Stimulated activated CD8-positive, alpha-beta memory T cell treated with anti-CD3 and anti-CD28 coated beads, Interleukin-15, amount 100 ng/mL, for 1 hour (primary cell): ENCODE measurements at places on chromosomes 4 and X.

DNA sequence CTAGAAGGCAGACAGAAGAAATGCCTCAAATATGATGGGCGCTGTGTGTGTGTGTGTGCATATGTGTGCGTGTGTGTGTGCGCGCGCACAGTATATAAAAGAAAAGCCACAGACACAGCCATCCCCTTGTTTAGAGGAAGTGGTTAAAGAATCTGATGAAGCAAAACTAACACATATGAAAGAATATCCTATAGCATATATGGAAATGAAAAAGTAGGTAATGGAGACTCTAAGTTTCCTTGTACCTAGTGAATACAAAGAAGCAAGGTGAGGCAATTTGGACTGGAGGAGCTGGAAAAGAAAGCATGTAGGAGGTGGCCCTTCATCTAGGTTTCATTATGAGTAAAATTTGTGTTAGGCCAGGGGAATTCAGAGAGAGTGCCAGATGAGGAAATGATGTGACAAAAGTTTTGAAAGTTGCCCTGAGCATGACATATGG, 58.6 kb upstream of the MCF2 start:
- peak; percentile 1 for DNase-seq

DNA sequence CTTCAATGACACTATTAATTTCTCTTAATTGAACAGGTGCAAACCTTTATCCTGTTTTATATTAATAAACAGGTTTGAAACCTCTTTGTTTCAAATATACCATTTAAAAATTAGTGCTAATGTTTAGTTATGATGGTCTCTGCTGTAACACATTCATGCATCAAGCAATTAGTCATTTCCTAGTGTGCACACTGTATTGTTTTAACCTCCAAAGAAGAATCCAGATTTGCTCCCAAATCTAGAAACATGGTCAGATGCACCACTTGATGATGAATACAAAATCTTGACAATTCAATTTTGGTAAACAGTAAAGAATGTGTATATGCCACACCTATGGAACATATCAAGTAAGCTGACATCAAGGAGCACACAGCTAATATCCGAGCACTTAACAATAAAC, 157.1 kb downstream of the TRIML1 start:
- no peak for DNase-seq

DNA sequence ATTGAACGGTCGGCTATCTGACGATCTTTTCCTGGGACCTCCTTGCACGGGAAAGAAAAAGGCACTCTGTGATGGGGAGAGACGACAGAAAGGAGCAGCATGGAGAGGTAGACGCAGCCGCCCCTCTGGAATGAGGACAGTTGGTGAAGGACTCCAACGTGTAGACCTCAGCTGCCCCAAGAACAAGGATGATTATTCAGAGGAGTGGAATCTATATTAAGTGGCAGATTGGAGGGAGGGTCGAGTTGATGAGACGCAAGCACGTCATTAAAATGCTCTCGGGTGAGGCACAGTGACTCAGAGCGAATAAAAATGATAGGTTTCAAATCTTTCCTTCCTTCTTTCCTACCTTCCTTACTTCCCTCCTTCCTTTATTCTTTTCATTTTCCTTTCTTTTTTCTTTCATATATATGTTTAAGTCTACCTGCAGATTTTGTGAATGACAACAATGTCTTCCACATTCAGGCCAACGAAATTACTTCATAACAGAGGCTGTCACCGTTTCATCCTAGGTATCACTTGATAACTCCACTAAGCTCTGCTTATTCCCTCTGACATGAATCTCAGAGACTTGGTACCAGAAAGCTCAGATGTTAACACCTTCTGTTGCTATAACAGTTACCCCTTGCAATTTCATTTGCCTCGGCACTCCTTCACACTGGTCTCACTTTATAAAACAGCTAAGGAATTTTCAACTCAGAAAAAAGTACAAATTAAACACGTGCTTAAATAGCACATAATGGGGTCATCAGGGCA, 110.0 kb upstream of the PPARGC1A start:
- no peak for DNase-seq

GRCh38 chr4:83552924-83553323, 17.0 kb downstream of the GPAT3 start:
- DNase-seq, result no peak

- DNase-seq, result no peak
These were observed 101.6 kb upstream of the TEX13D start for GRCh38 chrX:124230655-124231450.

GRCh38 chrX:134949271-134949670, 41.5 kb upstream of the SMIM10 start:
- no peak for DNase-seq

GRCh38 chrX:7318241-7318640, 170.3 kb upstream of the PUDP start:
- DNase-seq, result no peak

- DNase-seq, result no peak
These were observed 1886.4 kb upstream of the AGA start for GRCh38 chr4:179328627-179329026.

DNA sequence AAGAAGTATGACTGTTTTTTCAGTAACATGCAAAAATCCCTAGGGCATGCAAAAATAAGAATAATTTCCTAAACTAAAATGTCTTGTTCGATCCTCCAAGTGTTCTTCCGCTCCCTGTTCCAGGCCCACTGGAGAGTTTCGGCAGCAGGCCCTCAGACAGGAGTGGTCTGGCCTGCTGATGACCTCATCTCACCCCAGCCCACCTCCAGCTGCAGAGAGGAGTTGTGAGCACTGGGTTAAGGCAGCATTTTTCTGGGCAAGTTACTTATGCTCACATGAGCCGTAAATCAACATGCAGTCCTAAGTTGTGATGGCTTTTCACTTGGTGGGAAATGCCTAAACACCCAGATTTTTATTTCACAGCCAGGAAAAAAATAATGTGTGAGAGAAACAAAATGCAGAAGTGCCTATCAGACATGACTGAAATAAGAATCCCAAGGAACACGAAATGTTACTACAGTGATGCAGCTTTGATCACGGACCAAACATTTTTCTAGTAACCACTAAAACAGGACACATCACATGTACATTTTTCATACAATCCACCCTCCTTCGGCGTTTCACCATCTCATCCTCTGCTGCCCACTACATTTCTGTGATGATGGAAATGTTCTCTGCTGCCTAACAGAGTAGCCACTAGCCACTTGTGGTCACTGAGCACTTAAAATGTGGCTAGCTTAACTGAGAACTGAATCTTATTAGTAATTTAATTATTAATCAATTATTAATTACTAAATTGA, 153.3 kb upstream of the TBL1X start:
- DNase-seq, result no peak

GRCh38 chrX:22526339-22526738, 253.6 kb downstream of the CBLL2 start:
- DNase-seq, result no peak

- no peak for DNase-seq
These were observed 47.7 kb downstream of the SPRY1 start for GRCh38 chr4:123444290-123444731.

DNA sequence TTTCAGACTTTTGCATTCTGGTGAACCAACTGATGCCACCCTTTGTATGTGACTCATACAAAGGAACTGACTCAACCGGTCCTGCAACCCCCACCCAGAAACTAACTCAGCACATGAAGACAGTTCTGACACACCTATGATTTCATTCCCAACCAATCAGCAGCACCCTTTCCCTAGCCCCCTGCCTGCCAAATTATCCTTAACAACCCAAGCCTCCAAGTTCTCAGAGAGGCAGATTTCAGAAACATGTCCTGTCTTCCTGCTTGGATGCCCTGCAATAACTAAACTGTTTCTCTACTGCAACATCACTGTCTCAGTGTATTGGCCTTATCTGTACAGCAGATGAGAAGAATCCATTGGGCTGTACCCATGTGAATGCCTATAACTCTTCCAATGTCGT, 284.7 kb downstream of the CAMK2D start:
- no peak for DNase-seq

- DNase-seq, result peak; percentile 53
These were observed 334.5 kb upstream of the NOCT start for GRCh38 chr4:138680989-138681604.

DNA sequence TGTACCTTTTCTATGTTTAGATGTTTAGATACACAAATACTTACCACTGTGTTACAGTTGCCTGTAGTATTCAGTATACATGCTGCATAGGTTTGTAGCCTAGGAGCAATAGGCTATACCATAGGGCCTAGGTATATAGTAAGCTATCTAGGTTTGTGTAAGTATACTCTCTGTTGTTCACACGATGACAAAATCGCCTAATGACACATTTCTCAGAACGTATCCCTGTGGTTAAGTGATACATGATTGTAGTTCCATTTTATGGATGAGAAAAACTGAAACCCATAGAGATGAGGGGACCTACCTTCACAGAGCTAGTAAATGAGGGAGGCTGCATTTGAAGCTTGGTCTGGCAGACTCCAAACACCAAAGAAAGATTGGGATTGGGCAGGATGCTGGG, 79.4 kb upstream of the EFNB1 start:
- DNase-seq, result no peak

DNA sequence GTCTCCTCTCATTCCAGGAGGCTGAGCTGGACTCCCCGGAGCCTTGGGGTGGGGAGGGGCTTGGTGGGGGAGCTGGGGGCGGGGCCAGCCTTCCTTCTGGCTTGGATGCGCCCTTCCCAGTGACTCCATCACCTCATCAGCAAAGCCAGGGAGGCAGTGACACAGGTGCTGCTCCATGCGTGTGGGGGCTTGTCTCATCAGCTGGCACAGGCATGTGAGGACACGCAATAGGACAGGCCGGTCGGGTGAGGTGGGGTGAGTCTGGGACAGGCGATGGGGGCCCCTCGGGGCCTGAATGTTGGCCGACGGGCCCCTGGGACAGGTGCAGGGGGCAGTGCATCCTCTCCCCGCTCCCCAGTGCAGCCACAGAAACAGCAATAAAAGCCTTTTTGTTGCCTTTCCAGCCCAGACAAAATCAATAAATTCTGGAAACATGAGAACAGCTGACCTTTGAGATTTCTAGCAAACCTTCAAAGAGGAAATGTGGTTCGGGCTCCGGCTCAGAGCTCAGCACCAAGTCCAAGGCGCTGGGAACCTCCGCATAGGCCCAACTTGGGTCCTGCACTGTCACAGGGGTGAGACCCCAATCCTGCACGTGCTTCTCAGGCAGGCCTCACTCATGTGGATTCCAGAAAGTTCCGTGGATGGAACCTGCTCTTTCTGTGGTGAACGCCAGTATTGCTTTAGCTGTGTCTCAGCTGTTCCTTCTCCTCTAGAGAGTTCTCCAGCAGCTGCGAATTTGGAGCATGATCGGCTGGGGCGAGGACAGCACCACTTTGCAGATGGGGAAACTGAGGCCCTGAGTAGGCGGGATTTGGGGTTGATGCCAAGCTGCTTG, 18.5 kb downstream of the ADRA2C start:
- DNase-seq, result no peak

DNA sequence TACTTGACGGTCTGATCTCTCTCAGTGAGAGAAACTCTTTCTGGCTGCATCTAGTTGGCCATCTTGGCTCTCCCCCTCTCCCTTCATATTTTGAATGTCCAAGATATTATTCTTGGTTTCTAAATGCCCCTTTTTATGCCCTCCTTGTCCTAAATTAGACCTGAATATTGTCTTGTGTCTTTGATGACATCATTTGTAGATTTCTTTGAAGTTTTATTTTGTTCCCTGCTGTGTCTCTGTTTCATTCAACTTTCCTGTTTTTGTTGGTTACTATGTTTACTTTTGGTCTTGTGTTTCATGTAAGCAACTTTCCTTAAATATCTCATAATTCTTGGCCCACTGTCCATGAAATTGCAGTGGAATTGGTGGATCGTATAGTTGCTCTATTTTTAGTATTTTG, 46.1 kb upstream of the PASD1 start:
- DNase-seq, result no peak

GRCh38 chrX:115521741-115522140, 39.2 kb upstream of the PLS3 start:
- DNase-seq, result no peak

DNA sequence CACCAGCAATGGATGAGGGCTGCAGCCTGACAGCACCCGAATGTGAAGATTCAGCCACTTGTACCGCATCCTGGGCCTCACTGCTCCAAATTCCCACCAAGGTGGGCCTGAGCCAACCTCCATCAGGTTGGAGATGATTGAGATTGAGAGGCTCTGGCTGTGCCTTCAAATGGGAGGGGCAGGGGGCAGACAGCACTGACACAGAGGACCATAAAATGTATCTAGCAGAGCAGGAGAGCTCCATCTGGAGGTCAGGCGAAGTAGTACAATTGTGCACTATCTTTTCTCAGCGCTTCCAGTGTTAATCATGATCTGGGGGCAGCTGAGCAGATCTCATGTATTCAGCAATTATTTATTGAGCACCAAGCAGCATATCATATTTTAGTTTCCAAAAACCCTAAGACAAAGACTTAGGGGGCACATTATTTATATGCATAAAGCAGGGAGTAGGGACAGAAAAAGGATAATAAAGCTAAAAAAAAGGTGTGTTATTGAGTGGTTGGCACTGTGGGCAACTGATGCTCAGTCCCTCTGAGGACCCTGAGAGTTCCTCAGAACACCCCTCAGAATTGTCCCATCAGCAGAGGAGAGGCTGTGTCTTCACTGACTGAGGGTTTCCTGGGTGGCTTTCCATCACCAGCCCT, 31.6 kb upstream of the C1QTNF7 start:
- peak; percentile 29 for DNase-seq

- DNase-seq, result no peak
These were observed 37.9 kb downstream of the RAB40AL start for GRCh38 chrX:102975016-102975415.

- DNase-seq, result no peak
These were observed 547.5 kb downstream of the SMARCA1 start for GRCh38 chrX:128975745-128976144.

- DNase-seq, result no peak
These were observed 132.7 kb upstream of the NR3C2 start for GRCh38 chr4:148574911-148575310.

DNA sequence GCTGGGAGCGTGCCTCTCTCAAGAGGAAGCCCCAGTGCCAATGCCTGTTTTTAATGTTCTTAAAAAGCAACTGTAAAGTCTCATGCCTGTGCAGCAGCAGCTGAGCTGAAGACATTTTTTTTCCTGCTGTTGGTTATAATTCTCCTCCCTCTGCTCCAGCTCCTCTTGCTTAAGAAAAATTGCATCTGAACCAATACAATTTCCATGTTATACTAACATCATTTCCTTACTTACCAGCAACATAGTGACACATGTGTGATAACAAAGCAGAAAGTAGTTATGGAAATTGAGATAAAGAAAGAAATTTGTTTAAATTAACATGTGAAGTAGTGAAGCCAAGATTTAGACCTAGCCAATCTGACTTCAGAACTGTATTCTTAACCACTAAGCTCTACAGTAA, 101.4 kb downstream of the TBC1D19 start:
- no peak for DNase-seq

DNA sequence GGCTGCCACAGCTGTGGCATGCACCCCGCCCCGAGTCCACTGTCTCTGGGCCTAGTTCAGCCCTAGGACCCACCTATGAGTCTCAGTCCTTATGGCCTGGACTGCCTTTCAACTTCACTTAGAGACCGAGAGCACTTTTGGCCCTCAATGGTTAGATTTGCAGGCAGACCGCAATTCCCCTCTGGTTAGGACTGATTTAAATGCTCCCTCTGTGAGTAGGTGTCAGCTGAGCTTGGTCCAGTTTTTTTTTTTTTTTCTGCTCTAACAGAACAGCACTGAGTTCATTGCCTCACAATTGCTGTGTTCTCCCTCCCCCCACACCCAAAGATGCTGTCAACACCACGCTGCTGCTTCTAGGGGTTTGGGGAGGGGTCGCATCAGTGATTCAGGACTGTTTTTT, 143.2 kb downstream of the BMP15 start:
- DNase-seq, result no peak

- DNase-seq, result no peak
These were observed 483.9 kb downstream of the IDS start for GRCh38 chrX:149021159-149021558.

- no peak for DNase-seq
These were observed 83.8 kb downstream of the GRID2 start for GRCh38 chr4:92387459-92388069.

GRCh38 chrX:7109838-7110793, 37.4 kb upstream of the STS start:
- no peak for DNase-seq
